ENCODE measurements at places on chromosomes 13 and 19. TPM values are rescaled to one million over a fixed set of nuclear protein-coding genes. Genes with fewer than 3 reads are reported as not detected.
A peak's percentile ranks its signal among the peaks of the same experiment; 100 is the strongest.

CRLF1 gene
- total RNA-seq, result 169 TPM

- no peak for DNase-seq
Measured at GRCh38 chr13:35687336-35687735, 210.8 kb upstream of the MAB21L1 start.

- DNase-seq, result no peak
Measured at GRCh38 chr13:63305641-63306133, 1890.0 kb upstream of the PCDH20 start.

GRCh38 chr19:7720351-7720750 is 11.6 kb downstream of the CLEC4G start:
- DNase-seq, result no peak

SIGLEC5 gene
- not detected for total RNA-seq

DNA sequence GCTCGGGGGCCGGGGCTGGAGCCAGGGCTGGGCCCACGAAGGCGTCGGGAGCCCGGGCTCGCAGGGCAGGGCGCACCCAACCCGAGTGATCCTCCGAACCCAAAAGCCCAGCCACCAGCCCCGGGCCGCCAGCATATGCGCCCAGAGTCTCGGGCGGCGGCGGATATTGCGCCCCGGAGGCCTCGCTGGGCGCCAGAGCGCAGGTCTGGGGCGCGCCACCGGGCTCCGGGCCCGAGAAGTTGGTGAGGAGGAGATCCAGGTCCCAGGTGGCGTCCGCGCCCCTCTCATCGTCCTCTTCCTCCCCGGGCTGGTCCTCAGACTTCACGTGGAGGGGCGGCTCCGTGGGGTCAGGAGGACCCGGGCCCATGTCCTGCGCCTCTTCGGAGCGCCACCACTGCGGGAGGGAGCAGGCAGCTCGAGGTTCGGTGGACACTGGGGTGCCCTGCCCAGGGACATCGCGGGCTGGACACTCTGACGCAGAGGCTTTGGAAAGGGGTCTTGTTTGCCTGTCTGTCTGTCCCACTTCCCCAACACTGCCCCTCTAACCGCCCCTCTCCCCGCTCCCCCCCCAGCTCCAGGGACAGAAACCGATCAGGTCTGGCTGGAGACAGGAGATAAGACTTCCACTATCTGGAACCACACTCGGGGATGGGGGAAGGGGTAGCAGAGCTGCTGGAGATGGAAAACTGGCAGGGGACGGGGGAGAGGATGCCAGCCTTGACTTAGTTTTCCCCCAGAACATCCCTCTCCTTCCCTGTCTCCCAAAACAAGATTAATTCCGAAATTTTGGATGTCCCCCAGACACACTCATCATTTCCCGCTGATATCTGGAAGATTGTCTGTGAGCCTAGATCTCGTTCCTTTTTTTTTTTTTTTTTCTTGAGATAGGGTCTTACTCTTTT is 1.0 kb downstream of the KLF1 start:
- DNase-seq, result no peak

CYSLTR2 gene
- total RNA-seq, result not detected

ZNF625 gene
- 8.8 TPM for total RNA-seq

DNA sequence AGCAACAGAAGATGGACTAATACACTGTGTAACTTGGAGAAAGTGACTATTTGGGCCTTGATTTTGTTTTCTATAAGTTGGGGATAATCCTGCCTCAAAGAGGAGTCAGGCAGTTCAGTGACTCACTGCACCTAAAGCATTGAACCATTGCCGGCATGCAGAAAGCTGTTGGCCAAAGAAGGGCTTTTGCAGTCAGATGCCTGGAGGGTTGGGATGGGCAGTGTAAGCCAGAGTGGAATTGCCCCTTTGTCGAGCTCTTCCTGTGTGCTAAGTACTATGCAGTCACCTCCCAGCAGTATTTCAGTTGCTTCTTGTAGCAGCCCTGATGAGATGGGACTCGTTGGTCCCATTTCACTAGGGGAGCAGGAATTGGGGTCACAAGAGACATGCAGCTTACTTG is 11.1 kb downstream of the ZNF473 start:
- no peak for DNase-seq

GRCh38 chr19:37899966-37900365 is 6.4 kb downstream of the WDR87 start:
- DNase-seq, result no peak

GRCh38 chr13:101399365-101399764 is 16.9 kb downstream of the NALCN start:
- DNase-seq, result no peak

DNA sequence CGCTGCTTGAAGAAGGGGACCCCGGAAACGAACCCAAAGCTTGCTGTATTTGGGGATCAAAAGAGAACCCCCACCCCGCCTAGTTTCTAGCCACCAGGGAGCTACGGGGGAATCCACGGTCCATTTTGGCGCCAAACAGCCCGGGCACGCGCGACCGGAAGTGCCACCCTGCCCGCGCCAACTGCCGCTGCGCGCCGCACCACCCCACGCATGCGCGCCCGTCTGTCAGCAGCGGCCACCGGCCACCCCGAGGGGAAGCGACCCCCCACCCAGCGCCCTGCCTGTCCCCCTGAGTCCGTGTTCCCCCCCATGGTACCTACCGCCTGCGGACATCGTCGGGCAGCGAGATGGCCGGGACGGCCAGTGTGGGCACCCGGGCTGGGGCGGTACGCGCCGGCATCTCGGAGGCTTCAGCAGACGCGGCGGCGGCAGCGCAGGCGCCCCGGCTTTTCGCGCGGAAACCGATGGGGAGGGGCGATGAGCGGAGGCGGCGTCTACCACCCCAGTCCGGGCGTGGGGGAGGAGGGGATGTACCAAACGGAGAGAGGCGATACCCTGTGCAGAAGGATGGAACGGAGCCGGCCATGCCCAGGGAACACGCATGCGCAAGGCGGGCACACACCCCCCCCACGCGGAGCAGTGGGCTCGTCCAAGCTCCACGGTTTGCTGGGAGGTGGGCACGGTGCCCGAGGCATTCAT is at the start of gene DNMT1:
TSS of gene DNMT1 (minus strand) at position 454 of the 699 bp plus-strand sequence. CDS start at position 400, 54 bp downstream.
- peak; percentile 97 for DNase-seq

SIGLEC12 gene
- total RNA-seq, result not detected

DNA sequence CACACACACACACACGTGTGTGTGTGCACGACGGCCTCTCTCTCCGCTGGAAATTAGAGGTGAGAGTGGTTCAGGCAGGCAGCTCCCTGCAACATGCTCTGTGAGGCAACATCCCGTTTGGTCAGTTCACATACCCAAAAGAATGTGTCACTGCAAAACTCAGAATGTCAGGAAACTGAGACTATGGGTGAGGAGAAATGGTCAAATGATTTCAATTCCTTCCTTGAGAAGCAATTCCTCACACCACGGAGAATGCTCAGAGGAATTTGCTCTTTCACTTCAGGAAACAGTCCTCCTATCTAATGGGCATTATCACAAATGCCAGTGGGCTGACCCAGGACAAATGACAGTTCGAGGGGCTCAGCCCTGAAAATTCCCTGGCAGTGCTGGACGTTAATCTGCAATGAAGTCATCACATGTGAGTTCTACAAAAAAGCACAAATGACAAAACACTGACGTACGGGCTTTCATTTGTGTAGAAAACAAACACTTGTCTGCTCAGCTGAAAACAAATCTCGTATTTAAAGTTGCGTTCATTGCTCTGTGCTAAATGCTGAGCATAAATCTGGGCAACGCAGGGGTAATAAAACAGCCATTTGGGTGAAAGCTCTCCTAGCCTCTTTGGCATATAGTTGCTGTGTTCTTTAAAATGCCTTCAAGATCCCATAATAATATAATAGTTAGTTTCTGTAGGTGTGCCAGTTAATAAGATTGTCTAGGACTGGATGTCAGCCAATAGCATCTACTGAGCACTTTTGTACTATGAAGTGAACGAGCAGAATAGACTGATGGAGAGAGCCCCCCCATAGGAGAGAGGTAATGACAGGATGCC is 18.6 kb upstream of the LATS2 start:
- DNase-seq, result no peak

DNA sequence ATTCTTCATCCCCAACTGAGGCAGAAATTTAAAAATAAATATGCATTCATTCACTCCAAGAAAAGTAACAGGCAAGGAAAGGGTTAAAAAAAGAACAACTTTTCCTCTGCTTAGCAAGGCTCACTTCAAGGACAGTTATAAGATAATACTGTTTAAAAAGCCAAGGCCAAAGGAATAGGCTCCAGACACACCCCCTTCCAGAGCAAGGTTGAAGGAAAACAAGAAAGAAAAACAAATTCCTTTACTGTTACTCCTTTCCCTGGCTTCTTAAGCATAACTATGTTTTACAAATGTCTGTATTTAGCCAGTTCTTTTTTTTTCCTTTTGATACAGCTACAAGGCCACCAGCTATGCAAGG is 8.5 kb downstream of the SIGLEC11 start:
- no peak for DNase-seq

GRCh38 chr13:41193469-41193868 is 900 bp downstream of the KBTBD7 start:
- DNase-seq, result no peak

- DNase-seq, result no peak
Measured at GRCh38 chr13:56515441-56515840, 625.3 kb upstream of the PRR20A start.

- peak; percentile 59 for DNase-seq
Measured at GRCh38 chr13:113061796-113062425, 43.7 kb upstream of the F7 start.
